ENCODE measurements at places on chromosomes 6 and 20. TPM values are rescaled to one million over a fixed set of nuclear protein-coding genes. Genes with fewer than 3 reads are reported as not detected.

DNA sequence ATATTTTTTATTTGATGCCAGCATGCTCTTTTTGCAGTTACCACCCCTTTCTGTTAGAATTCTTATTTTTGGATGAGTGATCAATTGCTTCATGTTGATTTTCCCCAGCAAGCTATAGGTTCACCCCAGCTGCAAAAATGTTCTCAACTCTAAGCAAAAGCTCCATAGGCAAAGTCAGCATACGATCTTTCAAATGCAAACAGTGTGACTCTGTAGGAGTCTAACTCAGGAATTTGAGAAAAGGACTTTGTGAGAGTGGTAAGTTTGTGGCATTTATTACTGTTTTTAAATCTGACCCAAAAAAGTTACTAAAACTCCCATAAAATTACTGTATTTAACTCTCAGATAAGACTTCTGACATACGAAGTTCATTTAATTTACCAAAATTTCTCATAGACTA is 134.9 kb upstream of the HSF2 start:
- DNase-seq, result no peak

Gene BPIFA1
- total RNA-seq, result not detected

Gene RAET1E
- total RNA-seq, result 0.29 TPM

Gene MYL9
- total RNA-seq, result 518 TPM

GRCh38 chr6:19837511-19838441 is 606 bp downstream of the ID4 start:
- DNase-seq, result no peak

DNA sequence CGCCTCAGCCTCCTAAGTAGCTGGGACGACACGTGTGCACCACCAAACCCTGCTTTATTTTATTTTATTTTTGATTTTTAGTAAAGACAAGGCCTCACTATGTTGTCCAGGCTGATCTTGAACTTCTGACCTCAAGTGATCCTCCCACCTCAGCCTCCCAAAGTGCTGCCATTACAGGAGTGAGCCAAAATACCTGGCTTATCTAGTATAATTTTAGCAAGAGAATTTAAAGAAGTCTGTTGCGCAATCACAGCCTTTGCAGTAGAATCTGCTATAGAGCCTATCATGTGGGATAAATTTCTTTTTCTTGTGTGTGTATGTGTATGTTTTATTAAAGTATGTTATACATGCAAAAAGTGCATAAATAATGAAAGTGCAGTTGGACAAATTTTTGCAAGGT is 92.1 kb upstream of the ANKEF1 start:
- DNase-seq, result no peak

DNA sequence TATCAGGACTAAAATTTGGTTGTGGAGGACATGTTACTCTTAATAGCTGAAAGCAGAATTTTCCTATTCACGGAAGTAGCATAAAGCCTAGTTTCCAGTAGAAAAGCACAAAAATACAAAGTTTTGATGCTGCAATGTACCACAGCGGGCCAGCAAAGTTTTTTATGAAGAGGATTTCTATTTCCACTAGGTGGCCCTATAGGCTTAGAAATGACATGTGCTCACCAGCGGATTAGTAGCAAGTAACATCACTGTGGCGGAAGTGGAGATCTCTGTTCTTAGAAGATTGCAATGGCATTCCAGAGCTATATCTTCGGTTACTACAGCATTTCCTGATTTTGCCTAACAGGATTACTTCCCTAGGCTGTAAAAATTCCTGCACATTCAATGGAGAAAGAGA is 1219.0 kb upstream of the EYS start:
- no peak for DNase-seq

- DNase-seq, result no peak
Observed at GRCh38 chr6:10400330-10400729, 14.5 kb downstream of the TFAP2A start.

- DNase-seq, result no peak
Observed at GRCh38 chr6:127496471-127496870, 22.7 kb downstream of the MTCL3 start.

- no peak for DNase-seq
Observed at GRCh38 chr6:125415913-125416312, 114.1 kb upstream of the HDDC2 start.

DNA sequence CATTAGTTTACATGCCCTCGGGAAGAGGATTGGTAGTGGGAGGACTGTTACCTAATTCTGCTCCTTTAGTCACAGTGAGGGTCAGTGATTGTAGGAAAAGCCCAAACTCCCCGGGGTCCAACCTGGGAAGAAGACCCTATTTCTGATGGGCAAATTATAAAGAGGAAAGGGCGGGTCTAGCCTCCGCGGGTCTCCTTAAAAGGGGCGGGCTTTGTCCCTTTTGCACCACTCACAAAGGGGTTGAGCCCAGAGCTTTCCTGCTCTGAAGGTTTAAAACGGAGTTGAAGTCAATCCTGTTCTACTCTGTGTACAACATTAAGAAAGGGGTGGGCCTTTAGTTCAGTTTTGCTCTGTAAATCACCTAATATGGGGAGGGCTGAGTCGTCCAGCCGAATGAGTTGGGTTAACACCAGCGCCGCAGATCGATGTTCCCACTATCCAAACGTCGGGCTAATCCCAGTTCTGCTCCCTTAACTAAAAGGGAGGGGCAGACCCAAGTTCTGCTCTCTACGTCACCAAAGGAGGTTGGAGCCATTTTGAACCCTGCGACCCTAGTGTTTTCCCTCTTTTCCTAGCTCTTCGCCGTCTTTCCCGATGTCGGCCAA is 920 bp upstream of the RNF5 start:
- DNase-seq, result no peak

- no peak for DNase-seq
Observed at GRCh38 chr6:42013134-42013516, 37.2 kb upstream of the TAF8 start.

DNA sequence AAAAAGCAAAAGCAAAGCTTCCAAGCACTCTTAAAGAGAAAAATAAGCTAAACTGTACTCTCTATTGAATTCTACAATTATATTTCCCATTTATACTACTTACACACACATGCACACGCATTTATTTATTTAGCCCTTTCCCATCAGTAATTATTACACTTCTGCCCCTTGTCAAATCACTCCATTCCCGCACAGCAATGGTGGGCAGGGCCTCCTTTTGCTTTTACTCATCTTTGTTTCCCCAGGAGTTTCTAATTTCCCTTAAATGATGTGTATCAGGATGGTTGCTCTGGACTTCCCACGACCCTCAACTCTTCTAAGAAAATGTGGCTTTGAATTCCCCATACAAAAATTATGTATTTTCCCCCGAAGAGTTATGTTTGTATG is 19.9 kb downstream of the PXT1 start:
- DNase-seq, result no peak
